CD4-positive, alpha-beta T cell treated with Interleukin-15 for 4 hours (primary cell): ENCODE measurements at places on chromosomes 16 and 17.

- DNase-seq = no peak
Measured at GRCh38 chr16:1169285-1170075, 16.6 kb downstream of the CACNA1H start.

DNA sequence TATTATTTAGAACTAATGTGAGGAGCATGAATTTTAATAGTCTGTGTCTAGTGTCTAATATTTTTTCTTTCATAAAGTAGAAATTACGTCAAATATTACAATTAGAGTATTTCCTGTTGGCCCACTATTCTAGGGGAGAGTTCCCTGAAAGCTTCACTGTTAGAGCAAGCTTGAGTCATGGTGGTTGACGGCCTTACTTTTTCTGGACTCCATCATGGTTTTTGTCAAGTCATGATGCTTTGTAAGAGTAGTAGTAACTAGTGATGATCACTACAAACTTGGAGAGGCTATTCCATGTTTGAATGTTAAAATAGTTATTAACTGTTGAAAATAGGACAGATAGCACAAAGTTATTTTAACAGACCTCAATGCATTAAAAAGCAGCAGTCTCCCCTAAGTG is 1.7 kb downstream of the PSMD11 start:
- no peak for DNase-seq

DNA sequence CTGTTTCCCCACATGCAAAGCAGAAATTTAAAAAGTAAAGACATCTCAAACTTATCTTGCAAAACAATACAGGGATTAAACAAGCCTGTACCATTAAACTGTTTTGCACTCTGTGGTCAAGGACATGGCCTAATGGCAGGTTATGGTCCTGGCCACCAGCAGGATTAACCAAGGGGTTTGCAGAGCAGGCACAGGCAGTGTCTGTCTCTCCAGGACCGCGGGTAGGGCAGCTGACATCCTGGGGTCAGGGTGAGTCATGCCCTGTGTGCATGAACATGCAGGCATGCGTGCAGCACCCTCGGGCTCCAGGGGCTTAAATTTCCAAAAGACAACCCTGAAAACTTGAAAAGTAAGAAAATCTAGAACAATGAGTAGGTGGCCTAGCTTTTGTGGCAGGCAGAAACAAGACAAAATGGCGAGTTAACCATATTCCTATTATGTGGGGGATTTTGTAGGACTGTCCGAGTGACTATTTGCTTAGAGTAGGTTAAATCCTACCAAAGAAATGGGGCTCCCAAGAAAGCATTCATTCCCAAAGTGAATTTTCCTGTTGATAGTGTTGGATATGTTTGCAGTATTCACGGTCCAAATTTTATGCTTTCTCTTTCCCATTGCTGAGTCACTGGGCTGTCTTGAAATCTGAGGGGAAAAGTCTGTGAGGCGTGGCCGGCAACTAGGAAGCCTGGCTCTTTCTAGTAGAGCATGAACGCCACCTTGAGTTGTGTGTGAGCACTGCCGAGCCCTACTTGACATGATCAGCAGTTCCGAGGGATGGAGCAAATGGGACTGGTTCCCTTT is 158.4 kb upstream of the FAM20A start:
- DNase-seq = peak; percentile 9

DNA sequence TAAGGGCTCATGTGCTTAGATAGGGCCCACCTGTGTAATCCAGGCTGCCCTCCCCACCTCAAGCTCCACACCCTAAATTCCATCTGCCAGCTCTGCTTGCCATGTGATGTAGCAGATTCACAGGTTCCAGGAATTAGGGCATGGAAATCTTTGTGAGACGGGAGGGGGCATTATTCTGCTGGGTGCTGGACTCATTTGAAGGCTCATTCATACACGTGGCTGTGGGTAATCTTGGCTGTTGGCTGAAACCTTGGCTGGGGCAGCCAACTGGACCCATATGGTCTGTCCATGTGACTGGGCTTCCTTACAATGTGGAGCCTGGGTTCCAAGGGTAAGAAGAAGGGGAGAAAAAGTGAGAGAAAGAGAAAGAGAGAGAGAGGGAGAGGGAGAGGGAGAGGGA is 115.1 kb downstream of the CYLD start:
- DNase-seq = no peak

DNA sequence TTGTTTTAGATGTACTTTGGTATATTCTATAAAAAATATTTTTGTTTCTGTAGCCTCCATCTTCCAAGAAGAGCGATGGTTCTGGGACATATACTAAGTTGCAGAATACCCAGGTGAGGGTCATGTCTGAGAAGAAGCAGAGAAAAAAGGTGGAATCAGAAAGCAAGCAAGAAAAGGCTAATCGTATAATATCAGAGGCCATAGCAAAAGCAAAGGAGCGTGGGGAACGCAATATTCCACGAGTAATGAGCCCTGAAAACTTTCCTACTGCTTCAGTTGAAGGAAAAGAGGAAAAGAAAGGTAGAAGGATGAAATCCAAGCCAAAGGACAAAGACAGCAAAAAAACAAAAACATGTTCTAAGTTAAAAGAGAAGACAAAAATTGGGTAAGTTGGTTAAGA is 154.6 kb downstream of the CHD9 start:
- no peak for DNase-seq

DNA sequence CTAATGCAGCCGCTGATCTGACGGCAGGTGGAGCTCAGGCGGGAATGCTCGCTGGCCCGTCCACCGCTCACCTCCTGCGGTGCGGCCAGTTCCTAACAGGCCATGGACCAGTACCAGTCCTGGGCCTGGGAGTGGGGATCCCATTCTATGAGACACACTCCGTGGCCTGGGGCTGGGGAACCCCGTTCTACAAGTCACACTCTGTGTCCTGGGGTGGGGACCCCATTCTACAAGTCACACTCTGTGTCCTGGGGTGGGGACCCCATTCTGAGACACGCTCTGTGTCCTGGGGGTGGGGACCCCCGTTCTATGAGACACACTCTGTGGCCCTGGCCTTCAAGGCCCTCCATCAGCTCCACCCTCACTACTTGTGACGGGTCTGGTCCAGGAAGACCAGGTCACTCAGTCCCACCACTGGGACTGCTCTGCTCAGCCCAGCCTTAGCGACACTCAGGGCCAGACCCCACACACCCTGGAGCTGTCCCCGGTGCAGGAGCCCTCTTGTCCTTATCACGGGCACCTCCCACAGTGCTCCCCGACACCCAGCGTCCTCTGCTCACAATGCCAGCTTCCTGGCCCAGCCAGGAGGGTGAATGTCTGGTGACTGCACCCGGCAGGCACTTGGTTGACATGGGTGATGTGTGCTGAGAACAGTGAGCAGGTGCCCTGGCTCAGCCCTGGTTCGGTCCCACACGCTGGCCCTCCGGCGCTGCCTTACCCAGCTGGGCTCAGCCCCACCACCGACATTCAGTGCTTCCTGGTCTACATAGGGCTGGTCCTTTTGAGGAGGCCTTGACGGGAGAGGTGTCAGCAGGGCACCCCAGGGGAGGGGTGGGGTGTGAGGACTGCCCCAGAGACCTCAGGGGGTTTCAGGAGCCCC is 89.1 kb downstream of the TBC1D16 start:
- no peak for DNase-seq

GRCh38 chr16:70396246-70396904 is 42.5 kb downstream of the ST3GAL2 start:
- DNase-seq = no peak

GRCh38 chr16:20336955-20337354 is 9.6 kb upstream of the GP2 start:
- no peak for DNase-seq

GRCh38 chr17:75225016-75225415 is 19.5 kb downstream of the NUP85 start:
- DNase-seq = no peak

- DNase-seq = no peak
Measured at GRCh38 chr17:50303051-50303450, 28.8 kb downstream of the TMEM92 start.

- no peak for DNase-seq
Measured at GRCh38 chr17:43405861-43406260, 7.1 kb downstream of the ARL4D start.

DNA sequence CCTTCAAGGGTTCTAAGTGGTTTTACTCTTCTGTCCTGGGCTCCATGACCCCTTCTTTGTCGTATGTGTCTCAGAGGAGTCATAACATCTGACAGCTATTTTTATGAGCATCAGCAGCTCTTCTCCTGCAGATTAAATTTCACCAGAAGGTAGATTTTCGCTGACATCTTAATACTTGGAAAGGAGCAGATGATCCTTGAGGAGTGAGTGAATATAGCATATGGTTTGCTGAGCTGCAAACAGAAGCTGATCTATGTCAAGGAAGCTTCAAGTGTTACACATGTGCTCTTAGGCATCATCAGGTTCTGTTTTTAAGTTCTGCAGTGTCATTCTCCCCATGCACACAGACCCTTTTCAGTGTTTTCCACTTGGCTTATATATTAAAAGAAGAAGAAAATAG is 49.2 kb upstream of the MYH2 start:
- DNase-seq = no peak

- DNase-seq = no peak
Measured at GRCh38 chr17:19260958-19261357, 23.8 kb downstream of the EPN2 start.

DNA sequence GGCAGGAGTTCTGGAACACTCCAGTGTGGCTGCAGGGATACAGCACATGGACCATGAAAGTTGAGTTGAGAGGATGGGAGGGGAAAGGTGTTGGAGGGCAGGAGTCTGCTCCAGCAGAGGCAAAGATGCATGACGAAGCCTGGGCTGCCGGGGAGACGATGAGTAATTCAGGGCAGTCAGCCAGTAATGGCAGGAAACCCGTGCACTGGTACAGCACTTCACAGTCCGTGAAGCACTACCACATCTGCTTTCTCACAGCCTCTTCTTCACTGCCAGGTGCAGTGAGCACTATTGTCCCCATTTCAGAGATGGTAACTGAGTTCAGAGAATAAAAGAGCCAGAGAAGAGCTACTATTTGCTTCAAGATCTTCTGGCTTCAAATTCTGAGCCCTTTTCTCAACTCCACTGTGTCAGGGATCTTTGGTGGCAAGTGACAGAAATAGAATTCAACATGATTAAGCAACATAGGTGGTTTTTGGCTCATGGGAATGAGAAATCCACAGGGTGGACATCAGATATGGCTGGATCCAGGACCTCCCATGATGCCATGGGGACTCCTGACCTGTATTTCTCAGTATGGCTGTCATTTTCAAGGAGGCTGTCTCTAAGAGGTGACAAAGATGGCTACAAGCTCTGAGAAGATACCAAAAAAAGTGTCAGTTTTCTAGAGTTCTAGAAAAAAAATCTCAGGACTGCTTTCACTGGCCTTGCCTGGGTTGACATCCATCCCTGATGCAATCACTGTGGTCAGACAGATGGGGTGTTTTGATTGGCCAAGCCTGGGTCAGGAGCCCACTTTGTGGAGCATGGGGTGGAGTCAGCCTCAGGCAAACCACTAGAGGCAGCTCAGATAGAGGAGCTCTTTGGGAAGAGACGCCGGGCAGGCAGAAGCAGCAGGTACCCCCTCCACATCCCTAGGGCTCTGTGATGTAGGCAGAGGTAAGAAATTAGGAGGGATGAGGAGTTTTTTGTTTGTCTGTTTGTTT is 24.7 kb downstream of the IL21R start:
- DNase-seq = peak; percentile 84

- no peak for DNase-seq
Measured at GRCh38 chr17:685006-685405, 29.6 kb downstream of the VPS53 start.

- no peak for DNase-seq
Measured at GRCh38 chr17:33560165-33560564, 267.1 kb upstream of the ASIC2 start.

DNA sequence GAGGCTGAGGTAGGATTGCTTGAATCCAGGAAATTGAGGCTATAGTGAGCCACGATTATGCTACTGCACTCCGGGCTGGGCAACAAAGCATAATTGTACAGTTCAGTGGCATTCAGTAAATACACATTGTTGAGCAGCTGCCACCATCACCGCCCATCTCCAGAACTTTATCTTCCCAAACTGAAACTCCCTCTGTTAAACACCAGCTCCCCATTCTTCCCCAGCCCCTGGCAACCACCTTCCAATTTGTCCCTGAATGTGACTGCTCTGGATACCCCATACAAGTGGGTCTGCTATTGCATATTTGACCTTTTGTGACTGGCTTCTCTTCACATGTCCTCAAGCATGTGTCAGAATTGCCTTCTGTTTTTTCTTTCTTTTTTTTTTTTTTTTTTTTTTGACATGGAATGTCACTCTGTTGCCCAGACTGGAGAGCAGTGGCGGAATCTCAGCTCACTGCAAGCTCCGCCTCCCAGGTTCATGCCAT is 2.9 kb downstream of the RPL38 start:
- DNase-seq = no peak

- no peak for DNase-seq
Measured at GRCh38 chr16:86045591-86045971, 146.6 kb downstream of the IRF8 start.

DNA sequence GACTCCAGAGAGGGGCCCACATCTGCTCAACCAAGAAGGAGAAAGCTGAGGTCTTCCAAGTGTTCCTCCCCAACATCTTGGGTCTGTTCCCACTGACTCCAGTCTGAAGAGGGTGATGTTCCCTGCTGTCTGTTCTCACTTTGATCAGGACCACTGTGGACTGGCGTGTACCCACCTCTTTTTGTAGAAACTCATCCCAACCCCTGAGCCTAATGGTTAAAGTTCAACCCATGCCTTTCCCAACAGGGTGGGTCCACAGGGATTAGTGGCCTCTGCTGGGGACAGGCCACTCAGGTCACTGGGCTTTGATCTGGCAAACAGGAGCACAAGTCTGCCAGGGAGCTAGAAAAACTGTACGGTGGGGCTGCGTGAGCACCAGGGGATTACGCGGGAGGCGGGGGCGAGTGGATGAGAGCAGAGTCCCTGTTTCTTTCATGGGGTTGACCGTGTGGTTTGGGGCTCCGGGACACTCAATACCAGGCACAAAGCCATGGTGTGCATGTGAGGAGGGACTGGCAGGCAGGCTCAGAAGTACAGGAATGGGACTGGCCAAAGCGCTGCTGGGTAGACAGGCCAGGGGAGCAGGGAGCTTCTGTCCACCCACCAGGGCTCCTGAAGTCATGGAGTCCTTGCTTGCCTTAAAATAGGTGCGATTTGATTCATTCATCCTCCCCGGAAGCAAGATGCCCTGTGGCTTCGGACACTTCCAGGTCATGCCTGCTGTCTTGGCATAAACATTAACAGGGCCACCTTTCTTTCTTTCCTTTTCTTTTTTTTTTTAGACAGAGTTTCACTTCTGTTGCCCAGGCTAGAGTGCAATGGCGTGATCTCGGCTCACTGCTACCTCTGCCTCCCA is at the start of gene CA5A:
Gene CA5A, minus strand, starts transcription at position 155 of the 856 bp plus-strand sequence. Its CDS starts 79 bp downstream, at position 76.
- DNase-seq = no peak

GRCh38 chr17:52156576-52157570 is 1.6 kb downstream of the CA10 start:
- DNase-seq = no peak

GRCh38 chr17:17191961-17192381 is 14.2 kb downstream of the PLD6 start:
- no peak for DNase-seq

DNA sequence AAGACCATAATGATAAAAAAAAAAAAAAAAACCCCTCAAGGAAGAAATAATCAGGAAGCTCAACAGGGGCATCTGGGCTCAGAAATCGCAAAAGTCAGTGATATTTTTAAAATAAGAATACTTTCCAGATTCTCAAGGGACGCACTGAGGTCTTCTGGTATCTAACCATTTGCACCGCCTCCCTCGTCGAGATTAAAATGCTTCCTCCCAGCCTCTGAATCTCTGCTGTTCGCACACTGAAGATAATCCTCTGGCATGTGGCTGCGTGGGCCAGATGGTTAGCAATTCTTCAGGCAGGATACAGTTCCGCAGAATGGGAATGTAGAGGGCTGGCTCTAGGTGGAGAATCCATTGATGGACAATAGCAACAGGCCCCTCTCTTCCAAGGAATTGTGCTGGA is 211.7 kb upstream of the CDH5 start:
- DNase-seq = no peak
